ENCODE measurements at places on chromosomes 11 and 22.

GRCh38 chr11:133563505-133564025, 31.3 kb upstream of the OPCML start:
- DNase-seq = no peak

- no peak for DNase-seq
Observed at GRCh38 chr11:65113839-65114238, 2.2 kb downstream of the TM7SF2 start.

DNA sequence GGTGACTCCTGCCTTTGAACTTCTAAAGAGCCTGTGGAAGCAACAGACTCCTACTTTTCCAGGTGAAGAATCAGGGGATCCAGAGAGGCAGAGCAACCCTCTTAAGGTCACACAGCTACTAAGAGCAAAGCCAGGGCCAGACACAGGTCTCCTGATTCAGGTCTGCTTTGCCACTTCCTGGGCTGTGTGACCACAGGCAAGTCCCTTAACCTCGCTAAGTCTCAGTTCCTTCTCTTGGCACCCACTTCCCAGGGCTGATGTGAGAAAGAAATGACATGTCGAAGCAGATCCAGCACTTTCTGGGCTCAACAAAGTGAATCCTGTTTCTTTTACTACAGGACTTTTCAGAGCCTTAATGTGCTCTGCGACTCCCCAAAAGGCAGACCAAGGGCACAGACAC, 30.2 kb downstream of the UQCR10 start:
- peak; percentile 55 for DNase-seq

DNA sequence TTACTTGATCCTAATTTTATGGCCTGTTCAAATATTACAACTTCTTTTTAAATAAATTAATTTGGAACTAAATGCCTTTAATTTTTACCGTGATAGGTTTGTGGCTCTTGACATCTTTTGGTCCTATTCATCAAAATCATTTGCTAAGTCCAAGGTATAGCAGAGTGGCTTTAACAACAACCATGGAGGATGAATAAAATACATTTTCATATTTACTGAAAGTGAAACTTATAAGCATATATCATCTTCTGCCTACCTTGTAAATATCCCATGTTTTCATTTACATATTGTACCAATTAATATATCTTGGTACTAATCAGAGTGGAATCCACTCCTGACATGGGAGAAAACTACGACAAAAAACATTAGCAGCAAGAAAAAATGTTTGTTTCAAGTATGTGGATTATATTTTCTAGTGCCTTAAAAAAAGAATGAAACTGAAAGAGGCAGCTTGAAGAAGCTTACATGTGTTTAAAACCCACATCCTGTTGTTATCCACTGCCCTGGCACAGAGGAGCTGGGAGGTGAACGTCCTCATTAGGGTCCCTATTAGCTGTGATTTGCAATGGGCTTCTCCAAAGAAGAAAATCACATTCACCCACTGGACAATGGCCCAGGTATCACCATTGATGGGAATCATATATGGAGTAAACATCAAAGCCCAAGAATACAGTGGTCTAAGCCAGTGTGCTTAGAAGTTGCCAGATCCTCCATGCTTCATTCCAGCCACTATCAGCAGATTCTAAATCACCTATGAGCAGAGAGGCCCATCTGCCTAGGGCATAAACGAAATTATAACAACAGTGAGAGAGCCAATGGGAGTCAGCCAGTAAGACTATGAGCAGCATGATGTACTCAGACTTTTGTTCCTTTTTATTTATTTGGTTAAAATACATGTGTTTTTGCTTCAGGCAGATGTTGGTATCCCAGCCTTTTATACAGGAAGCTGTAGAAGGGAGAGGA, 84.7 kb downstream of the MAML2 start:
- DNase-seq = no peak

- no peak for DNase-seq
Observed at GRCh38 chr11:117315285-117316196, 515 bp downstream of the BACE1 start.

Measured in inflammatory macrophage treated with lipopolysaccharide for 1 hour (primary cell).